ENCODE measurements at places on chromosomes 13 and 19. TPM values are rescaled to one million over a fixed set of nuclear protein-coding genes. Genes with fewer than 3 reads are reported as not detected.

DNA sequence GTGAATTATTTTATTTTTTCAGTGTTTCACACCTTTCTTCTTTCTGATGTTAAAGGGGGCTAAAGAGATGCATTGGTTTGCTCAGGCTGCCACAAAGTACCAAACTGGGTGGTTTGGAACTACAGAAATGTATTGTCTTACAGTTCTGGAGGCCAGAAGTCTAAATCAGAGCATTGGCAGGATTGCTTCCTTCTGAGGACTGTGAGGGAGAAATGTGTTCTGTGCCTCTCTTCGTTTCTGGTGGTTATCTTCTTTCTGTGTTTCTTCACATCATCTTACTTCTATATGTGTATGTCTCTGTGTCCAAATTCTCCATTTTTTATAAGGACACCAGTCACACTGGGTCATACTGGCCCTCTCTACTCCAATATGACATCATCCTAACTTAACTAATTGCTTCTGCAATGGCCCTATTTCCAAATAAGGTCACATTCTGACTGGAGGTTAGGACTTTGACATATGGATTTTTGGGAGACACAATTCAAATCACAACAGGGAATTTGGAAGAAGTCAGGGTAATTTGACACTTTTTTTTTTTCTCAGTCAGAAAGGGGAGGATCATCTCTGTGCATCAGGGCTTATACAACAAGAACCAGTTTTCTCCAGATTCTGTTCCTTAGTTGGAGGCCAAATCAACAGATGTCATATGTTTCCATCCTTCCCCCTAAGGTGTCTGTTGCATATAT lies 188.2 kb downstream of the KCNRG start:
- no peak for DNase-seq

DNA sequence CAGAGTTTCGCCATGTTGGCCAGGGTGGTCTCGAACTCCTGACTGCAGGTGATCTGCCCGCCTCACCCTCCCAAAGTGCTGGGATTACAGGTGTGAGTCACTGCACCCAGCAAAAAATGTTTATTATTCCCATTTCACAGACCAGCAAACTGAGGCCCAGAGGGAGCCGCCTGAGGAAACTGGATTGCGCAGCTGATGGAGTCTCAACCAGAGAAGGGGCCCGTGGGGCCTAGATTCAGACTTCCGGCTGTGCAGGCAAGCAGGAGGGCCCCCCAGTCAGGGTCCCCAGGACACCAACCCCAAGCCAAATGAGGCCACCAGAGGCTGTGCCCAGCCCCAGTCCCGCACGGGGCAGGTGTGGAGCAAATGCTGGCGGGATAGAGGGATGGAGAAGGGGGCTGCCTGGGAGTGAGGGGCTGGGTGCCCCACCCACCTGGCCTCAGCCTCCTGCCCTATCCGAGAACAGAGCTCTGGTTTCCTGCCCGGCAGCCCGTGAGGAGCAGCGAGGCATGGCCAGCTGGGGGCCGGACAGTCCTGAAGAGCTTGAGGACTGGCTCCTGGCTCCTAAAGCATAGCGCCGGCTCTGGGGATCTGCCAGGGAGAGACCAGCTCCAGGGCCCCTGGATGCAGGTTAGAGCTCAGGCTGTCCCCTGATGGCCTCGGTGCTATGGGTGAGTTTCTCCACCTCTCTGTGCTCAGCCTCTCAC lies 22.0 kb downstream of the MISP start:
- DNase-seq: no peak

- DNase-seq: no peak
These were observed 2.6 kb downstream of the OR10H5 start for GRCh38 chr19:15790096-15790495.

DNA sequence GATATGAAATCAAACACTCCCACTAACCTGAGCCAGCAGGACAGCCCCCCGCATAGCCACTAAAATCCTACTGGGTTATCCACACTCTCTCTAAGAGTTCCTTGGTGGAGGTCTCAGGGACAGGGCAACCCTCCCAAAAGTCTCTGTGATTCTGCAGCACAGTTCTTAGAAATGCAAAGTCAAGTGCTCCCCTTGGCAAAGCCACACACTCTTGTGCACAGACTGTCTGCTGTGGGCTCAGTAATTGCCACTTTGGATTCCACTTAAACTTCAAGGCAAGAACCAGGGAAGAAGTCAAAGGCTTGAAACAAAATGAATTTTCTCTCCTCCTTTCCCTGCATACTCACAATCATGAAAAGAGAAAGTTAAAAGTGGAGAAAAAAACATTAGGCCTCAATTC lies 61.5 kb downstream of the DOCK9 start:
- no peak for DNase-seq

DNA sequence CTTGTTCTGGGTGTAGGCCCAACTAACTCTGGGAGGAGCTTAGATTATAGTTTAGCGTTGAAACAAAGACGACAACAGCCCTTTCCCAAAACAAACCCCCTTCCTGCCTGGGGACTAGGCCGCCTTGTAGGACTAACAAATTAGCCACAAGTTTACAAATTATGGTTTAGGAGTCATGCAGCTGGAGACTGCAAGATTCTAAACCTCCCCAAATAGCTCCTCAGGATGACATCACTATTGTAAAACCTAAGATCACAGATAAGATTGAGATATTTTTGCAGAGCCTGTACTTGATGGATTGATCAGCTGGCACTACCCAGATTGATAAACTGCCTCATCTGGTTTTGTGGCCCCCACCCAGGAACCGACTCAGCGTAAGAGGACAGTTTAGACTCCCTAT lies 2.3 kb upstream of the SLC25A15 start:
- no peak for DNase-seq

DNA sequence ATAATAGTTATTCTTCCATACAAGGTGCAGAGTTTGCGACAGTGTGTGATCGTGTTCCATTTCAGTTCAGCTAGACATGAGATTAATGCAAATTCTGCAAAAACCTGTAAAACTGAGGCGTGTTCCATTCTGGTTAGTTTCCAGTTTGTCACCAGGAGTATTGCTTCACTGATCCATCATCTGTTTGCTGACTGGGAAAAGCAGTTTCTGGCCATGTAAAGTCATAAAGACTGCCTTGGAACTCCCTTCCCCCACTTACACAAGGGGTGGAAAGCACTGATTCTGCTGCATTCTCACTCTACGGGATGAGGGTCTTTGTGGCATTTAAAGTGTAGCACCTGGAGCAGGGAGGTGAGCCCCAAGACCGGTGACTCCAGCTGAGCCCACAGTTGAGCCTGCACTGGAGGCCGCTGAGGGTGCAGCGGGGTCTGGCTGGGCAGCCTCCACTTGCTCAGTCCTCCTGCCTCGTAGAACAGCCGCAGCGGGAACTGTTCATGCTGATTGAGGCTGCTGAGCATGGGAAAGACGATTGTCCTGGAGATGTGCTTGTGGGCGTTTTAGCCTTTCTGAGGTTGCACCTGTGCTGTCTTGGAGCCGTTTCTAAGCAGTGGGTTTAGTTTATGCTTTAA lies 2.0 kb downstream of the ZNF57 start:
- DNase-seq: no peak

GRCh38 chr19:34972163-34972705 lies 8.2 kb upstream of the ZNF792 start:
- peak; percentile 77 for DNase-seq

- DNase-seq: peak; percentile 79
These were observed 240.2 kb upstream of the MAB21L1 start for GRCh38 chr13:35716729-35717128.

GRCh38 chr13:59425211-59425741 lies 738.5 kb downstream of the DIAPH3 start:
- no peak for DNase-seq

DNA sequence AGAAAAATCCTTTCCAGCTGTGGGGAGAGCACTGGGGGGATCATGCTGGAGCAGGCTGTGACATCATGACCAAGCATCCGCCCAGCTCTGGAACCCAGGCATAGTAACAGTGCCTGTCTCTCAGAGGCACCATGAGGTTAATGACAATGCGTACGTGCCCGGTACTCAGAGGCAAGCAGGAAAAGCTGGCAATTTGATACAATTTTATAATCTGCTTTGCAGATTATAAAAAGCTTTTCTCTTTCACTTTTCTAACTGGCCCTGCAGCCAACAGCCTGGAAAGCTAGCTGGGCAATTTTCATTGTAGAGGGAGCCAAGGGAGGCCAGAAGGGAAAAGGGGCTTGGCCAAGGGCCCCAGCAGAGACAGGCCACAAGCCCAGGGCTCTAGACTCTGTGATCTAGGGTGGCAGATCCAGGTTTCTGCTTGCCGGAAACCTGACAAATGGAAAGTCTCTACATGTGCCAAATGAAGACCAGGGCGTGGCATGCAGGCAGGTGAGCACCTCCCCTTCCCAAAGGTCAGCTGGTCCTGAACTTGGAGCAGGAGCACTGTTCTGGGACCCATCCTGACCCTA lies 22.7 kb downstream of the VRK3 start:
- no peak for DNase-seq

DNA sequence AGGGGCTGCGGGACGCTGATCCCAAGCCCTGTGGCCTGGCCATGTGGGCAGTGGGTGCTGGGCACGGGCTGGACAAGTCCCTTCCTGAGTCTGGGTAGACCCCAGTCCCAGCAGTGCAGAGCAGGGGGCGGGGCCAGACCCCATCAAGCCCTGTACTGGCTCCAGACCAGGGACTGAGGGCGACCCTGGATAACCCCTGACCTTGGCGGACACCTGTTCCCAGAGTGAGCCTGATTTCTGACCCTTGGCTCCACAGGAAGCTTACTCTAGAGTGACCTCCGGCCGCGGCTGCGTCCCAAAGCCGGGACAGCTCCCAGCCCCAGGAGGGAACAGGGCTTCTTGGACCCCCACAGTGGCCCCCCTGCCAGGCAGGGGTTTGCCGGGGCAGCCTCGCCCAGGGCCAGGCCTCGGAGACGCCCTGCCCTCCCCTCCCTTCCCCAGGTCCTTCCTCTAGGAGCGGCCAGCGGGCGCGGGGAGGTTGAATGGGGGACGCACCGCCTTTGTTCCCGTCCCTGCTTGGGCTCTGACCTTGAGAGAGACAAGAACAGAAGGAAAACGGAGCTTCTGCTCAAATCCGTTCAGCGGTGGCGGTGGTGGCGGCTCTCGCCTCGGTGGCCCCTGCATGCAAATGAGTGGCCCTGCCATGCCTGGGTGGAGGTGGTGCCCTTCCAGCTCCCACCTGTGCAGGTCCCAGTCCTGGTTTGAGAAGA lies 2.3 kb upstream of the EFNA2 start:
- no peak for DNase-seq

DNA sequence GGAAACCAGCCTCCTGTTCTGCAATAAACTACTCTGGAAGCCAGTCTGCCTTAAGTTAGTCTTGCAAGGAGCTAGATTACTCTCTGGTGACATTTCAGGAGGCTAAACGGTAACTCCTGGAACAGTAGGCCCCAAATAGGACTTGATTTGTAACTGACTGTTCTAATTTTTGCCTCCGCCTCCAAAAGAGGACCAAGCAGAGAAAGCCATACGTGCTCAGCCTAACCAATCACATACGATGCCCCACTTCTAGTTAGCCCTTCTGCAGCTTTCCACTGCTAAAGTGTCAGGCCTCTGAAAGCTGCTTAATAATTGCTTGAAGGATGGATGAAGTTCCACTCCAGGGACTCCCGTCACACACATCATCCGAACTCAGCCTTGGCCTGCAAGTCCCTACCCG lies 744 bp downstream of the ZNF805 start:
- no peak for DNase-seq

DNA sequence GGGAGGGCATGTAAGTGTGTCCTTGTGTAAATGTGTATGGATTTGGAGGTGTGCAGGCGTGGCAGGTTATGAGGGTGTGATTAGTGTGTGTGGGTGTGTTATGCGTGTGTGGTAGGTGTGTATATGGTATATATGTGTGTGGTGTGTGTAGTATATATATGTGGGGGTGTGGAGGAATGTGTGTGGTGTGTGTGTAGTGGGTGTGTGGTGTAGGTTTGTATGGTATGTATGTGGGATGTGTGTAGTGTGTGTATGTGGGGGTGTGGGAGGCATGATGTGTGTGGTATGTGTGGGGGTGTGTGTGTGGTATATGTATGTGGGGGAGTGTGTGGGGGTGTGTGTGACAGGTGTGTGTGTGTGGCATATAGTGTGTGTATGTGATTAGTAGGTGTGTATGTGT lies 104.2 kb downstream of the SLC7A1 start:
- DNase-seq: no peak

The DIRAS1 gene
- 1.1 TPM for total RNA-seq

The ANKRD24 gene
- 1.4 TPM for total RNA-seq

The MAST3 gene
- total RNA-seq: 19.1 TPM

The ZSCAN4 gene
- not detected for total RNA-seq

Measured in mesenteric fat pad (tissue), 1 donor.